ENCODE measurements at places on chromosomes 7 and 10.
A peak's percentile ranks its signal among the peaks of the same experiment; 100 is the strongest.

DNA sequence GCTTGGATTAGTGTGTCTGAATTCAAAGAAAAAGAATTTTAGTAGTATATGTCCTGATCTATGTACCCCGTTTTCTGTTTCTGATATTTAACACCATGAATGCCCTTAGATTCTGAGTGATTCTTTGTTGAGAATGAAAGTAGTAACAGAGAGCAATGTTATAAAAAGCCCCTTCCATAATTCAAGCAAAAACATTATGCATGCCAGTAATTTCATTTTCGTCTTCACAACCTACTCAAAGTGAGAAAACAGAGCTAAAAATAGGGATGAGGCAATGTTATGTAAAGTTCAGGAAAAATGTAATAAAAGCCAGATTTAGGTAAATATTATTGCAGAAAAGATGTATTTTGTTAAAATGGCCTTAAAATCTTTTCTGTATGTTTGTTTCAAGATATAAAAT is 28.1 kb downstream of the PTPRZ1 start:
- no peak for DNase-seq

GRCh38 chr10:58460157-58460556 is 52.5 kb upstream of the BICC1 start:
- DNase-seq: no peak

DNA sequence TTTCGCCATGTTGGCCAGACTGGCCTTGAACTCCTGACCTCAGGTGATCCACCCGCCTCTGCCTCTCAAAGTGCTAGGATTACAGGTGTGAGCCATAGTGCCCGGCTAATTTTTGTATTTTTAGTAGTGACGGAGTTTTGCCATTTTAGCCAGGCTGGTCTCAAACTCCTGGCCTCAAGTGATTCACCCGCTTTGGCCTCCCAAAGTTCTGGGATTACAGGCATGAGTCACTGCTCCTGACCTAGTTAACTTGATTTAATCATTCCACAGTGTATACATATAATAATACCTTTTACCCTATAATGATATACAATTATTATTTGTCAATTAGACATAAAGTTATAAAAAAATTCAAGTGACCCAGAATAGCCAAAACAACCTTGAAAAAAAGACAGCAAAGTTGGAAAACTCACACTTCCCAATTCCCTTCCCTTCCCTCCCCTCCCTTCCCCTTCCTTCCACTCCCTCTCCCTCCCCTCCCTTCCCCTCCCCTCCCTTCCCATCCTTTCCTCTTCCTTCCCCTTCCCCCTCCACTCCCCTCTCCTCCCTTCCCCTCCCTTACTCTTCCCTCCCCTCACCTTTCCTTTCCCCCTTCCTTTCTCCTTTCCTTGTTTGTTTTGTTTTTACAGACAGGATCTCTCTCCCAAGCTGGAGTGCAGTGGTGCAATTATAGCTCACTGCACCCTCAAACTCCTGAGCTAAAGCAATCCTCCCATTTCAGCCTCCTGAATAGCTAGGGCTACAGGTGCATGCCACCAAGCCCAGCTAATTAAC is 14.8 kb upstream of the ZMIZ2 start:
- DNase-seq: no peak

DNA sequence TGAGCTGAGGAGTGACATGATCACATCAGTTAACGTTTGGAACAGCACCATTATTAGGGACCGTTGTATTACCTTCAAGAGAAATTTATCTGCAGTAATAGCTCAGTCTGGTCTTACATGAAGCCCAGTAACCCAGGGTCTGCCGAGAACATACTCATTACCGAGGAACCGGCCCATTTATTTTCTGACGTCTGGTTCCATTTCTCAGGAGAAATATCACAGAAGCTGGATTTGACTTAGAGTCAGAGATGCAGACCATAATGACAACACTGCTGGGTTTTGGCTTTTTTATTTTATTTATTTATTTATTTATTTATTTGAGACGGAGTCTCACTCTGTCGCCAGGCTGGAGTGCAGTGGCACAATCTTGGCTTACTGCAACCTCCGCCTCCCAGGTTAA is 163.1 kb downstream of the CCDC3 start:
- DNase-seq: no peak

GRCh38 chr7:1912593-1913465 is 242.8 kb downstream of the ELFN1 start:
- DNase-seq: no peak

DNA sequence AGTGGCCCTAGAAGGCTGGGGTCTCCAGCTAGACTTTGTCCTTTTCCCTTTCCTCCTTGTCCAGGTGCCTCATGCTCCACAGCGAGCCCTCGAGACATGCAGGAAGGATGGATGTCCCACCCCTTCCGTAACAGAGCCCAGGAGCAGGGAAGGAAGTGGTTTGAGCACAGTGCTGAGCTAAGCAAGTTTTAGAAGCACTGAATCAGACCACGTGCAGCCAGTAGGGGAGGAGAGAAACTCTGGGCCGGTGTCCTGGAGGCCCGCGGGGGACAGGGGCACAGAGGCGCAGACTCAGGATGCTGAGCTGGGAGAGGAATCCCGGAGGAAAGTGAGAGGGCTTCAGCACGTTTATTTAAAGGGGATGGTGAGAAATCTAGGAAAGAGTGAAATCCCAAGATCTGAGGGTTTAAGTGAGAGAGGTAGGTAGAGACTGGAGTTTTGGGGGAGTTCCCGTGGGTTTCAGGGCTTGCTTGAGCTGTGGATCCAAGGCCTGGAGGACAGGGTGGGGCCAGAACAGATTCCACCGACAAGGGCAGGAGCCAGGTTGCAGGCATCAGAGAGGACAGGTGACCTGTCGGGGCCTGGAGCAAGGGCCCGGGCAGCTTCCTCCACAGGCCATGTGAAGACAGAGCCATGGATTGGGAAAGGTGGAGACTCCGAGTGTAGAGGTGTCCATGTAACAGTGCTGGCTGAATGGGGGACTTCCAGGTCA is 4.4 kb upstream of the IRF5 start:
- no peak for DNase-seq

- no peak for DNase-seq
Measured at GRCh38 chr7:107726356-107727130, 17.4 kb upstream of the CBLL1 start.

DNA sequence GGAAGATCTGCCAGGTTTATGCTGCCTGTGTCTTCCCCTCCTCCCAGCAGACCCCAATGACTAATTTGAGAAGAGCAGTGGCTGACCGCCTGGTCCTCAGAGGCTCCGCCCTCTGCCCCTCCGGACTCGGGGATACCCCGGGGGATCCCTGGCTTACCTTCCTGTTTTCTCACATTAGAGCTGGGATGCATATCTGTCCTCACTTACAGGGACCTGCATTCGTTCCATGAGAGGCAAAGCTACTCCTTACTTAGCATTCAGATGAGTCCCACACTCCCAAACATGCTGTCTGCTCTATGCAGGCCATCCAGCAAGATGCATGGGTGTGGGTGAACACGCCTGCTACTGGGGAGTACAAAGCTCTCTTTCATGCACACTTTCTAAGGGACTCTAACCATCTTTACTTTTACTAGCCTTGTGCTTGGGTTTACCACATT is 24.0 kb downstream of the VOPP1 start:
- no peak for DNase-seq

GRCh38 chr10:11110539-11110938 is 92.9 kb downstream of the CELF2 start:
- DNase-seq: no peak

DNA sequence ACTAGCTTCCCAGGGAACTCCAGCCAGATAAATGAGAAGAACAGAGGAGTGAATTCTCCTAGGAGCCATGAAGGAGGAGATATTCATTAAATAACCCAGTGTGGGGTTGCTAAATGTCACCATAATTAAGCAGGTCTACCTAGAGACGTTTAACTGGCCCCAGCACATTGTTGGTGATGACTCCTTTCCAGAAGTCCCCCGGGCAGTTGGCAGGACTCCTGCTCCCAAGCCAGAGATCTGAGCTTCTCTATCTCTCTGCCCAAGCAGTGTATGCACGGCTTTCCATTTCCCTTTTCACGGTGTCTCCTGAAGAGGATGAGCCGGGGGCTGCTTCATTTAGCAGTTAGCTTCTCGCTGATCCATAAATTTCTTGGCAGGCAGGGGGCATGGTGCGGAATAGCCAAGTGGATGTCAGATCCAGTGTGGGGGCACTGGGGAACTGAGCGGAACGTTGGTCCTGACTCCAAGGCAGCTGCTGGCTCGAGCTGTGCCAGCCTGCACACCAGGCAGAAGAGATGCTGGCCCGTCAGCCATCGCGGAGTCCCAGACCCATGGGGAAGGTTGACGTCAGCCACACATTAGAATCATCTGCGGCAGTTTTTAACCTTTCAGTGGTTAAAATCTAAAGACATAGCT is 142.0 kb upstream of the NPY start:
- DNase-seq: no peak

DNA sequence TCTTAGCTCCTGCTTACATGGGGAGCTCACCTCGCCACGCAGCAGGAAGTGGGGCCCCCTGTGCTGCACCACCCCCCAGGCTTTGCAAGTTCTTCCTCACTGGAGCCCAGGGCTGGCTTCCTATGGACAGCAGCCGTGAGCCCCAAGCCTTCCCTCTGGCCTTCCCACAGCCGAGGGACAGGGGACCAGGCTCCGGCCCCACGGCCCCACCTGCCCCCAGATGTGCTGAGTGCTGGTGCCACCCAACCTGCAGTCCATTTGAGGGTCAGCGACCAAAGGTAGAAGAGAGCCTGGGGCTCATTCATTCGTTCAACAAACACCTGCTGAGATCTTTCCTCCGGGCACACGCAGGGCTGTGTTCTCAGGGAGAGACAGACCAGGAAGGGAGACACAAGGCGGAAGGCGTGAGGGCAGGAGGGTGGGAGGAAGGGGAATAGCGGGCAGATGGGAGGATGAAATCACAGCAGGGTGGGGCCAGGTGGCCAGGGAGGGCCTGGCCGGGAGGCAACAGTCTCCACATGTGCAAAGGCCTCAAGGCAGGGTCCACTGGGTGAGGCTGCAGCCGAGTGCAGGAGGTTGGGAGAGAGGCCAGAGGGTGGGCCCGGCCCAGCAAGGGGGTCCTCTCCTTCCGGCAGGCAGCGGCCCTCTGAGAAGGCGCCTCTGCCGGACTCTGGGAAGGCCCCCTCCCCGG is 100.1 kb downstream of the FOXL3 start:
- no peak for DNase-seq

GRCh38 chr10:86348321-86349210 is 18.0 kb downstream of the GRID1 start:
- no peak for DNase-seq

DNA sequence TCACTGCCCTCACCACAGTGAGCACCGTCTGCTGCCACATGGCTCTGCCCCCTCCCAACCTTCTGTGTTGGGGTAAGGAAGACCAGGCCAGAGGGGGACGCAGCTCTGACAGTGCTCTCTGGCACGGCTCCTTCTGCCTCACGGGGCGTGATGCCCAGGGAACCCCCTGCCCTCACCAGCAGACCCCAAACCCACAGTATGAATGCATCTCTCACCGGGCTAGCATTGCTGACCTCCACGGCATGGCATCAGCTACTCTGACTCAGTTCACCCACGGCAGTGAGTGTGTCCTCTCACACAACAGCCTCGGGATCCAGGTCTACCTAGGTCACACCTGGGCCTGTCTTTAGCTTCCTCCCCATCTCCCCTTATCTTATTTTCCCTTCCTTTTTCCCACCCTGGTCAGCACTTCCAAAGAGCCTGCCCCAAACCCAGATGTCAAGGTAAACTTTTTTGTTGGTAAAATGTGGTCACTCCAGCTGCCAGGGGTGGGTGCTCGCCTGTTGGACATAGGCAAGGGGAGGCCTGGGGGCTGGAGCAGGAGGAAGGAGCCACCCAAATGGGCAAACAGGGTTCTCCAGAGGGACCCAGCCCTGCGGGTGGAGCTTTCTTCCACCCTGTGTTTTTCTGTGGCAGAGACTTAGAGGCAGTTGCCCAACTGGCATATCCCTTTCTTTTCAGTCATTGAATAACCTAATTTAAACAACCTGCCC is 4.4 kb downstream of the CALML3 start:
- DNase-seq: no peak

DNA sequence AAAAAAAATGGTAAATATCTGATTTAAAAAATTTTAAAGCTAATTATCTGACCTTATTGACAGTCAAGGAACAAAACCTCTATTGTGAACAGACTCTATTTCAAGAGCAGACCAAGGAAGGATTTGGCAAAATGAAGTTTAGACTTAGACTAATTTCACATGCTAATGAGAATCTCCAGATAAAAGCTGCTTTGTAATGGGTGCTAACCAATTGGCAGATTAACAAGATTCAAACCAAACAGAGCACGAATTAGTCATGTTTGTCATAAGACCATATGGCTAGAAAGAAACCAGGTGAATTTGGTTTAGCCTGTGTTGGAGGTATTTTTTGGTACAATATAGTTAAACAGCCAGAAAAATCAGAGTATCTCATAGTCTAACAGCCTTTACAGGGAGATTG is 429.1 kb upstream of the NFE2L3 start:
- DNase-seq: no peak

DNA sequence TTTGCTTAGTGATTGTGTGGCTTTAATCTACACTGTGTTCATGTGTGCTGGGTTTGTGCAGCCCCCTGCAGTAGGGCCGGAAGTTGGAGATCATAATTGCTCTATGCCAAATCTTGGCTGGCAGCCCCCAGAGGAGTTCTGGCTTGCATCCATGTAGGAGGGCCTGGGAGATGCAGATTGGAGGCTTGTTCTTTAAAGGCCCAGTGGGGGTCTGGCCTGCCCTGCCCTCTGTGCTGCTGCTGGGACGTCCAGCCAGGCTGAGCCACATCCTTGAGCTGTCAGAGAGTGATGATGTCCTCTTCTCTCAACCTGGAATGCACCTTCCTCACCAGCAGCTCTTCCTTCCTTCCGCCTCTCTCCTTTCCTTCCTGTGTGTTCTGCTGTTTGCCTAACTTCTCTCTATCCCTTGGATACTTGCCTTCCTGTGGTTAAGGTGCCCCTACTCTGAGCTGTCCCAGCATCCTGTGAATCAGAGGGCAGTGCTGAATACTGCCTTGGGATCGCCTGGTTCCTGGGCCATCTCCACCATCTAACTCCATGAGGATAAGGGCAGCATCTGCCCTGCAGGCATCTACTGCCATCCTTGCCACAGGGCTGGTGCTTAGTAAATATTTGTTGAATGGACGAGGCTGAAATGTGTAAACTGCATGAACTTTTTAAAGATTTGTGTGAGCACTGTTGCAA is 30.2 kb downstream of the DOCK1 start:
- no peak for DNase-seq

- no peak for DNase-seq
Measured at GRCh38 chr7:45582868-45583277, 8.7 kb downstream of the ADCY1 start.

- no peak for DNase-seq
Measured at GRCh38 chr7:95622001-95622549, 25.8 kb upstream of the PDK4 start.

- no peak for DNase-seq
Measured at GRCh38 chr7:114783508-114783907, 138.4 kb upstream of the MDFIC start.

DNA sequence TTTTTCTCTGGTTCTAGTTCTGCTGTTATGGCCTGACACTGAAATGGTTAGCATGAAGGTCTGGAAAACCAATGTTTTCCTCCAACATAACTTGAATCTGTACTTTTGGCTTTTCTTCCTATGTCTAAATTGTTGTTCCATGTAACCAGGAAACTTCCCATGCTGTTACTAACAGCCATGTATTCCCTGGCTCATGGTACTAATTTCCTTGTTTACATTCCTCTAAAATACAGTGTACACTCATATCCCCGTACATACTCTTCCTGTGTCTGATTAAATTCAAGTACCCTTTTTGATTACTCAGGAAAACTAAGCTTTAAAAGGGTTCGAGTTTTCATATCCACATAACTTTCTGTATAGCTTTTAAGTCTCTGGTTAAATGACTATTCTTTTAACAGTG is 12.3 kb upstream of the ACSM6 start:
- no peak for DNase-seq

GRCh38 chr10:32379318-32379949 is 32.5 kb upstream of the EPC1 start:
- DNase-seq: peak; percentile 94
